Fibroblast of the aortic adventitia (primary cell): ENCODE measurements at places on chromosomes 2 and 18. TPM values are rescaled to one million over a fixed set of nuclear protein-coding genes. Genes with fewer than 3 reads are reported as not detected.

The AFF3 gene
- 4.2 TPM in 1 of 2 replicates, not detected in the other for total RNA-seq

The SPEG gene
- total RNA-seq = 22.7 and 36.1 TPM in 2 replicates

The HJURP gene
- total RNA-seq = 1.1 and 34.9 TPM in 2 replicates

The RND3 gene
- total RNA-seq = 154 and 321 TPM in 2 replicates

The PLCL1 gene
- 12.4 and 17.7 TPM in 2 replicates for total RNA-seq

The SKA1 gene
- 3.0 and 29.5 TPM in 2 replicates for total RNA-seq

The CPLX4 gene
- total RNA-seq = 0.49 TPM in 1 of 2 replicates, not detected in the other

The GALNT3 gene
- total RNA-seq = 0.49 and 3.1 TPM in 2 replicates

The UGT1A9 gene
- not detected in 2 replicates for total RNA-seq

The METTL5 gene
- 44.3 and 76.6 TPM in 2 replicates for total RNA-seq

The SLC16A14 gene
- total RNA-seq = 0.49 and 1.4 TPM in 2 replicates

The MEP1B gene
- total RNA-seq = not detected in 2 replicates

The MRO gene
- total RNA-seq = under 0.01 and 6.5 TPM in 2 replicates

The RPRM gene
- 0.27 TPM in 1 of 2 replicates, not detected in the other for total RNA-seq

The TCF23 gene
- total RNA-seq = 2.3 TPM in 1 of 2 replicates, not detected in the other

The UGT1A5 gene
- not detected in 2 replicates for total RNA-seq

The LPIN2 gene
- total RNA-seq = 18.2 and 43.7 TPM in 2 replicates

The IL37 gene
- total RNA-seq = not detected in 2 replicates

The FEV gene
- not detected in 2 replicates for total RNA-seq

The TDRD15 gene
- total RNA-seq = not detected in 2 replicates

The SCYGR6 gene
- not detected in 2 replicates for total RNA-seq

The RAPH1 gene
- total RNA-seq = 16.5 and 18.8 TPM in 2 replicates

The NR4A2 gene
- 0.41 and 0.81 TPM in 2 replicates for total RNA-seq

The ZNF385B gene
- 4.8 TPM in 1 of 2 replicates, not detected in the other for total RNA-seq

The SGPP2 gene
- total RNA-seq = not detected in 2 replicates

The DSC2 gene
- total RNA-seq = 0.82 TPM in 1 of 2 replicates, not detected in the other

The CCDC68 gene
- total RNA-seq = 0.16 and 7.4 TPM in 2 replicates

The GLI2 gene
- 1.9 and 5.3 TPM in 2 replicates for total RNA-seq

The BAZ2B gene
- total RNA-seq = 72.3 and 115 TPM in 2 replicates

The CGREF1 gene
- 4.7 and 9.3 TPM in 2 replicates for total RNA-seq

The EDAR gene
- not detected in 2 replicates for total RNA-seq

The RBFA gene
- 17.6 and 20.1 TPM in 2 replicates for total RNA-seq

The SAG gene
- total RNA-seq = not detected in 2 replicates

The DYNAP gene
- not detected in 2 replicates for total RNA-seq

The CDC42EP3 gene
- 30.5 and 34.7 TPM in 2 replicates for total RNA-seq

The MBP gene
- 25.8 and 54.1 TPM in 2 replicates for total RNA-seq

The DCC gene
- total RNA-seq = under 0.01 and 0.09 TPM in 2 replicates

The SERPINB10 gene
- not detected in 2 replicates for total RNA-seq

The NEUROD1 gene
- total RNA-seq = not detected in 2 replicates

The ARHGEF33 gene
- 0.25 and 0.54 TPM in 2 replicates for total RNA-seq

The UNC80 gene
- total RNA-seq = not detected in 2 replicates

The IL36RN gene
- total RNA-seq = not detected in 2 replicates

The AKAIN1 gene
- not detected in 2 replicates for total RNA-seq
